ENCODE measurements at places on chromosomes 2 and 18.
A peak's percentile ranks its signal among the peaks of the same experiment; 100 is the strongest.

DNA sequence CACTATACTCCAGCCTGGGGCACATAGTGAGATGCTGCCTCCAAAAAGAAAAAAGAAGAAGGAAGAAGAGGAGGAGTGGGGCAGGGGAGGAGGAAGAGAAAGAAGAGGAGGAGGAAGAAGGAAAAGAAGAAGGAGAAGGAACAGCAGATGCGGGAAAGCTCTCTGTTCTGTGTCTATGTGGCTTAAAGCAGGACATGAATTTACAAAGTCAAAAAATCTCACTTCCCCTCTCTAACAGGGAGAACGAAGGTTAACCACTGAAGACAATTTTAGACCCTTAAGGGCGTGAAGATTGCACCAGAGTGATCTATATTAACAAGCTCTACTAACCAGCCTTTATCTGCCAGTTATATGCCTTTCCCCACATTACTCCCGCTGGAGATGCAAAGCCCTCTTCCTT is 258.9 kb downstream of the METTL4 start:
- DNase-seq, result no peak

DNA sequence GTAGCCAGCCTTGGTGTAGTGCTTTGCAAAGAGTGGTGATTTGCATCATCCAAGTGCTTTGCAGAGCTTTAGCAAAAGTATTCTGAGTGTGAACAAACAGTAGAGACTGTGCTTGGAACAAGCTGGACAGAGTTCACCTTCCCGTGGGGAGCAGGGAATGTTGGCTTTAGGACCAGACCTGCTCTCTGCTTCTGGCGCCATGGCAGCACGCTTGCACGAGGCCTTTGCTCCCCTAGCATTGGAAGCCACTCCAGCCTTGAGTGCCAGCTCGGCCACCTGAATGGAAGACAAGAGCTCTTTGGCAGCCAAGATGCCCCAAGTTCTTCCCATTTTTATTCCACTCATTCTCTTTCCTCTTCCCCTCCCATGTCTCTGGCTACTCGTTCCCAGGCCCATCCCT is 250.8 kb upstream of the OSR1 start:
- no peak for DNase-seq

GRCh38 chr2:168002021-168002553 is 245.3 kb downstream of the STK39 start:
- DNase-seq, result no peak

DNA sequence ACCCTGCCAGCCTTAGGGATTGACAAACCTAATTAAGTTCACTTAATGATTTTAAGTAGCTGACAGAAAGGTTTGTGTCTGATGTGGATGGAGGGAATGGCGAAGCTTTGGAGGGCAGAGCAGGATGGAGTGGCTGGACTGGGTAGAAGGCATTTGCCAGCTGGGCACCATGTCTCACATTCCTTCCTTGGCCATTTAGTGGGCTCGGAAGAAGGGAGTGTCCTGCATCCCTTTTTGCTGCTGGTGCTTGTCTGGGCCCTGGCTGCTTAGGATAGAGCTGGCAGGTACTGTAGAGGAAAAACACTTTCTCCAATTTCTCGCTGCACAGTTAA is 166.7 kb downstream of the CLIP4 start:
- DNase-seq, result no peak

DNA sequence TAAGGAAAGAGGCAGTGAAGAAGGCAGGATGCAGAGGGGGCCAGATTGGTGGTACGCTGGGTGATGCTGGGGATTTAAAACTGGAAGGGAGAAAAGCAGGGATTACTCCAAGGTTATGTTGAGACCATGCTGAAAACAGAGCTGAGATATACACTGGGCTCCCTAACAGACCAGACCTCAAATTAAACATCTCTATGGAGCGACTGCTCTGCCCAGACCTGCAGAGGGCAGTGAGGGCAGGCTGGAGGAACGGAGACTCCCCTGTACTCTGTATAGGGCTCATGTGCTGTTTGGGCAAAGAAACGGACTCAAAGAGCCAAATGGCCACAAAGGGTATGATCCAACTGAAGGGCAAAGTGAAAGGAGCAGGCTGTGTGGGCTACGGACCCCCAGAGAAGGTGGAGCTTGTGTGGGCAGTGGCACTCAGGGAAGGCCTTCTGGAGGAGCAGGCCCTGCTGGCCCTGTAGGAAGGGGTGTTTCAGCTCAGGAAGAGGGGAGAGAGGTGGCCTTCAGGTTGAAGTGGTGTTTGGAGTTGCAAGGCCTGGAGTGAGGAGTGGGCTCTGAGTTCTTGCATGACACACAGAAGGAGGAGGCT is 4.8 kb upstream of the CELF4 start:
- DNase-seq, result no peak

GRCh38 chr2:154408786-154409185 is 289.7 kb upstream of the KCNJ3 start:
- no peak for DNase-seq

GRCh38 chr18:8685141-8685913 is 20.0 kb upstream of the MTCL1 start:
- DNase-seq, result no peak

- no peak for DNase-seq
Observed at GRCh38 chr2:26612522-26613240, 28.5 kb downstream of the CIB4 start.

DNA sequence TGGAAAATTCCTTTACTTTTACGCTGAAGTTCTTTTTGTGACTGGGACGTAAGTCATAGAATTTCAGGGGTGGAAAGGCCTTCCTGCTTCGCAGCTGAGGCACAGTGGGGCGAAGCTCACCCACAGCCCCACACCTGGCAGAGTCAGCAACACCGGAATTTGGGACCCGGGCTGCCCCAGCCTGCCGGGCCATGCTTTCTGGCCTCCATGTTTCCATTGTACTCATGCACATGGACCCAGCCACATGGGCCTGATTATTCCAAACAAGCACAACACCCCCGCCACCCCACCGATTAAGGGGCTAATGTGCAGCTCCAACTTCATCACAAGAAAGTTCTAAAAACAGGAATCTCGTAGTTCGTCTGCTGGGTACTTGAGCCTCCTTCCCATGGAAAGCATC is 82.5 kb downstream of the CABLES1 start:
- no peak for DNase-seq

DNA sequence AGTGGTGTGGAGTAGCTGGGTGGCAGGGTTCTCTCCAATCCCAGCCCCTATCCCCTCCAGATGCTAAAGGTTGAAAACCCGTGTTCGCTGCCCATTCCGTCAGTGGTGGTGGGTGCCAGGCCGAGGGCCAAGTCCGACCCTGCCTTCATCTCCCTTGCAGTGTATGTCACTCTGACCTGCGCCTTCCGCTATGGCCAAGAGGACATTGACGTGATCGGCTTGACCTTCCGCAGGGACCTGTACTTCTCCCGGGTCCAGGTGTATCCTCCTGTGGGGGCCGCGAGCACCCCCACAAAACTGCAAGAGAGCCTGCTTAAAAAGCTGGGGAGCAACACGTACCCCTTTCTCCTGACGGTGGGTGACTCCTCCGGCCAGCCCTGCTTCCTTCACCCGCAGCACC is 12.9 kb downstream of the SAG start:
- DNase-seq, result no peak

DNA sequence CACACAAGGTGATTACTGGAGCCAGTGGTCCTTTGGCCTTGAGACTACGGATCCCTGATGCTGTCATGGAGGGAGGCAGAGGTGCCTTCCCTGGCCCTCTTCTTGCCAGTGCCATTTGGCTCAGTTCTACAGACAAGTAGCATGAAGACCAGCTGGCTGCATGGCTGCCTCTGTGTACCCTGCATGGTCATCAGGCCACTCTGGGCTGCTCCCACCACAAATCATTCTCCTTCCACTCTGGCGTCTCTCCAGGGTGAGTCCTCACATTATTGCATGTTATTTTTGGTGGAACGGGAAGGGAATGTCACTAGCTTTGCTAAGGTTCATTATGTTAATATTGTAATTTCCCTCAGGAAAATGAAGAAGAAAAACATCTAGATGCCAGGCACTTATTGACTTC is 229.8 kb downstream of the VAPA start:
- no peak for DNase-seq

DNA sequence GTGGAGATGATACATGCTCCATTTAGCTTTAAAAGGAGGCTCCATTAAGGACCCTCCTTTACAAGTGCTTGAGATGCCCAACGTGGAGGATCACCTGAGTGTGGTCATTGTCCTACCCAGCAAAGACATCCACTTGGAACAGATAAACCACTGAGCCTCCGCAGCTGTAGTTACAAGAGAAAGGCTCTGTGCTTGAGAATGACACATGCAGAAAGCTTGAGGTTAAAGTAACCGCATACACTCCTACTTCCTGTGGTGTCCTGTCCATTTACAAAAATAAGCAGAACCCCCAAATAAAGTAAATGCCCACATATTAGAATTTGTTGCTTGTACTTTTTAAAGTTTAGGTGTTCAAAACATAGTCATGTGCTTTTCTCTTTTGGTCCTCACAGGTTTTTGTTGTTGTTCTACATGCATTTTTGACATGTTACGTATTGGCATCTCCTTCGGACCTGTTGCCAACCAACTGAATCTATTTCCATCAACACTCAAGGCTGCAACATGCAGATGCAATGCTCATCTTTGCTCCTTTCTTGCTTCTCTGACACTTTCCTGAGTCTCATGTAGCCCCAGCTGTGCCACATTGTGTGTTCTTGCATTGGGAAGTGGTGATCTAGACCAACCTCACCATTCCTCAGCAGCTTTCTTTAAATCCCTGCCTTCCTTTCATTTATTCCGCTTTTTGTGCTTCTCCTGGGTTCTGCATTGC is 56.0 kb downstream of the SERPINB7 start:
- no peak for DNase-seq

DNA sequence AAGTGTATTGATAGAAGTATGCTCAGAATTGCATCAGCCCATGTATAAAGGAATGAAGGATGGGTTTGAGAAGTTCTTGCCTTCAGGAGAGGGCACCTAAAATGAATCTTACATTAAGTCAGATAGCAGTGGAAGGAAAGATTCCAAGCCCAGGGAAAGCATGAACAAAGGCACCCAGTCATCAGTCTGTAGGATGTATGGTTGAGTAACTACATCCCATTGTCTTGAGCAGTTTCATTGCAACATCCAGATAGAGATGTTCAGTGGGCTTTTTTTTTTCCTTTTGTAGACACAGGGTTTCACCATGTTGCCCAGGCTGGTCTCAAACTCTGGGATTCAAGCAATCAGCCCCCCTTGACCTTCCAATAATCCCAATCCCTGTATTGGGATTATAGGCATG is 80.7 kb downstream of the ARHGAP28 start:
- DNase-seq, result no peak

GRCh38 chr18:26040051-26040656 is 50.3 kb downstream of the SS18 start:
- DNase-seq, result no peak

GRCh38 chr2:135701442-135701841 is 40.2 kb upstream of the UBXN4 start:
- no peak for DNase-seq

DNA sequence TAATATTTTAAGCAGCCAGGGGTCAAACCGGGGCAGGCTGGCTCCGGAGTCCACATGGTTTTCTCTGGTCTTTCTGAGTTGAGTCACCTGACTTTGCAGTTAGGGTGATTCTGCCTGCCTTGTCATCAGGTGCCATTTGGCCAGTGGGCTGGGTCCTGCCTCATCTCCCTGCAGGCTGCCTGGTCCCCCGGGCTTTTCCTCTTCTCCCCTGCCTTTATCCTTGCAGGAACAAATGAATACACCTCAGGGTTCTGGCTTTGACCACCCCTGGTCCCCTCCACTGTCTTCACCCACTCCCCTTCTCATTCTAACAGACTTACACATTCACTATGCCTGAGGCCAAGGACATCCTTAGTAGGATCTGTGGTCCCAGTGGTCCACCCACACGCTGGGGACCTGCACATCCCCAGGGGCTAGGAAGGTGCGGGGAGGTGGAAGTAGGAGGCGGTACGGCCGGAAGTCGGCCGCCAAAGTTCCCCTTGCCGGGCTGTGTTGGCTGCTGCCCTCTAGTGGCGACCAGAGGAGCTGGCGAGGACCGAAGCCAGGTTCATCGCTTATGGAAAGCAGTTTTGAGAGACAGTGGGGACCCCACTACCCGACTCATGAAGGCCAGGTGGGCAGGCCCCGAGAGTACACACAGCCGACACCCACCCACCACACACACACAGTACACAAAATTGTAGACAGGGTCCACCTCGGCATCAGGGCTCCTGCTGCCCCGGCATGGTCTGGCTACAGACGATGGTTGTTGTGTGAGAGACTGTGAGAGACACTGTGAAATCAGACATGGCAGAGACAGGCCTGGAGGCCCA is 6.3 kb upstream of the TEX261 start:
- DNase-seq, result peak; percentile 75

- DNase-seq, result no peak
Observed at GRCh38 chr2:105111365-105112150, 73.7 kb downstream of the MRPS9 start.

DNA sequence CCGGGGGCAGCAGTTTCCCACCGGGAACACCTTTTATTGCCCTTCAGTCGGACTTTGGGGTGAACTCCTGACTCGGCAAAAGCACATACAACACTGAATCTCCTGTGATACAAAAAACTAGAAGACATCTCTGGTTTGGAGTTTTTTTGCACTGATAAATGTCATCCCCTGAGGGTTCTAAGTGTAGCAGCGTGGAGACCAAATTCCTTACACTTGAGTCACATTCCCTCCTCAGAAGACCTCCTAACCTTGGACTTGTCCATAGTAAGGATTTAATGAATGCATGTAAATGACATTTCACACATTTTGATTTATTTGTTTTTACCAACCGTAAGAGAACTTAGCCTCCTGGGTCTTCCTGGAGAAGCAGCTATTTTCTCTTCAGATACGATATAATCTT is 54.0 kb upstream of the GPR45 start:
- DNase-seq, result no peak

DNA sequence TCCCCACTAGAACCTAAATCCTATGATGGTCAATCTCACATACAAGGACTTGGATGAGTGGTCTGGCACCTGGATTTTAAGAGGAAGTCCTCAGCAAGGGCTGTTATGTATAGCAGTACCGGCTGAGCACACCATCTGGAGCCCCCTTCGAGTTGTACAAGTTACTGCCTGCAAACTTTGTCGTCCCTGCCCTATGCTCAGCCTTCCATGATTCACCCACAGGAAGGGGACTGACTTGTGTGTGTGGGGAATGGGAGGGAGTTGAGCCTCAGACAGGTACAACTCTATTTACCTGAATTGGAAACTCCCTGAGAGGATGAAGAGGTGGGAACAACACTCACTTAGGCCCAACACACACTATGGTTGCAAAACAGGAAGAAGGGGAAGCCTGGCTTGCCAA is 186.6 kb downstream of the MYO5B start:
- no peak for DNase-seq

DNA sequence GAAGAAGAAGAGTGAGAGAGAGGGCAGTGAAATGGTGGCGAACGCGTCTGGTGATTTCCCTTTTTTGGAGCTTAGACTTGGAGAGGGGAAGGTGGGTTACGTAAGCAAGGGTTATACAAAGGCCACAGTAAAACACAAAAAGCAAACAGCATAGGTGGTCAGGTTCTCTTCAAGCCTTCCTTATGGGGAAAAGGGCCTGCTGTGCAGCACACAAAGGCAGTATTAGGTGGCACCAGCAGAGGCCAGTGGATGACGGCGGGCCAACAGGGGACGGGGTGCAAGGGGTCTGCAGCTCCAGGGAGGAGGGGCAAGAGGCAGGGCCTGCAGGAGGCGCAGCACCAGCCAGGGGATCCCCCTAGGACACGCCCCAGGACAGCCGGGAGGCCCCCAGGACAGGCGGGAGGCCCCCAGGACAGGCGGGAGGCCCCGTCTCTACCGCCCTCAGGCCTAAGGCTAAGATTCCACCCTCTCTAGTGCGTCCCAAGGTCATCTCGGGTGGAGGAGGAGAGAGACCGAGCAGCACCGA is 32.6 kb upstream of the NPC1 start:
- DNase-seq, result no peak
